ENCODE measurements at places on chromosomes 1 and 21.
A peak's percentile ranks its signal among the peaks of the same experiment; 100 is the strongest.

- DNase-seq = no peak
Measured at GRCh38 chr1:82836973-82837680, 1036.4 kb downstream of the ADGRL2 start.

GRCh38 chr1:114342376-114342775 lies 168.6 kb downstream of the TRIM33 start:
- peak; percentile 92 for DNase-seq

GRCh38 chr1:179295164-179295755 lies 1.7 kb downstream of the SOAT1 start:
- no peak for DNase-seq

GRCh38 chr1:22972760-22973159 lies at the start of gene LACTBL1:
TSS of gene LACTBL1 (minus strand) at chr1:22972866. CDS start at chr1:22972316, 550 bp downstream.
- DNase-seq = no peak

- DNase-seq = no peak
Measured at GRCh38 chr1:103489935-103490334, 35.6 kb upstream of the RNPC3 start.

DNA sequence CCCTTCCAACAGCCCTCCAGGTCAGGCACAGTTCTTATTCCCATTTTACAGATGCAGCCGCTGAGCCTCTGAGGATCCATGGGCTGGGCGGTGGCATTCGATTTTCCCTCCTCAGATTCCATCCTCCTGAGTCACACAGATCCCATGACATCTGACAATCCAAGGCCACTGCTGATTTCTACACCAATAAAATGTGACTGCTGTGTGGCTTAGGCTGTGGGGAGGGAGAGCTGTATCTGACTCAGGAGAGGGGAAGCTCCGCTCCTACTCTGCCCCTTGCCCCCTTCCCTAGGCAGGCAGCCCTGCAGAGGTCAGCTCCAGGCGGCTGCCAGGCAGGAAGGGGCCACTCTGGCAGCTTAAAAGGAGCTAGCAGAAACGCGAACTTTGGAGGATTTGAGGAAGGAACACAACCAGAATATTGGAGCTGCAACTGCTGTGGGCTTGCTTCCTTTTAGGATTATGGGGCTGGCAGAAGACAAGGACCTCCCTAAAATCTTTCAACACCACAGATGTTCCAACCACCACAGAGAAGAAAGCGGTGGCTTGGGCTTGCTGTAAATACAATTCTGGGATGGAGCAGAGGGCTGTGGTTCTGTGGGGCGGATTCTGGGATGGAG lies 50.0 kb downstream of the MRPL37 start:
- DNase-seq = no peak

DNA sequence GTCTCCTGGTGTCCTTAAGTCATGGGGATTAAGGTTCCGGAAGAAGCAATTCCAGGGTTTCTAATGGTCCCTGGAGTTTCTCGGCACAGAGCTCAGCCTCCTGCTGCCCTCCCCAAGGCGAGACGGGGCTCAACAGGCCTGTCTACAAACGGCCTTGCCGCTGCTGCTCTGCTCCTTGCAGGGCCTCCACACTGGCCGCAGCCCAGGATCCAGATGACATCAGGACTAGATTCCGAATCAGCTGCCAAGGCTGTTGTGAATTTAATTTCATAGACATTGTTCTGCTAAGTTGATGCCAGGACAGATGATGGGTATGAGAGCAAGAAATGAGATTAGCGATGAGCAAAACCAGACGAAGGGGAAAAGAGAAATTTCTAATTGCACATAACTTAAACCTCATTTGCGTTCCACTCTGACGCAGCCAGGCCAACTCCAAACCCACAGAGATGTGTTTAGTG lies 103.6 kb upstream of the BACE2 start:
- DNase-seq = no peak

DNA sequence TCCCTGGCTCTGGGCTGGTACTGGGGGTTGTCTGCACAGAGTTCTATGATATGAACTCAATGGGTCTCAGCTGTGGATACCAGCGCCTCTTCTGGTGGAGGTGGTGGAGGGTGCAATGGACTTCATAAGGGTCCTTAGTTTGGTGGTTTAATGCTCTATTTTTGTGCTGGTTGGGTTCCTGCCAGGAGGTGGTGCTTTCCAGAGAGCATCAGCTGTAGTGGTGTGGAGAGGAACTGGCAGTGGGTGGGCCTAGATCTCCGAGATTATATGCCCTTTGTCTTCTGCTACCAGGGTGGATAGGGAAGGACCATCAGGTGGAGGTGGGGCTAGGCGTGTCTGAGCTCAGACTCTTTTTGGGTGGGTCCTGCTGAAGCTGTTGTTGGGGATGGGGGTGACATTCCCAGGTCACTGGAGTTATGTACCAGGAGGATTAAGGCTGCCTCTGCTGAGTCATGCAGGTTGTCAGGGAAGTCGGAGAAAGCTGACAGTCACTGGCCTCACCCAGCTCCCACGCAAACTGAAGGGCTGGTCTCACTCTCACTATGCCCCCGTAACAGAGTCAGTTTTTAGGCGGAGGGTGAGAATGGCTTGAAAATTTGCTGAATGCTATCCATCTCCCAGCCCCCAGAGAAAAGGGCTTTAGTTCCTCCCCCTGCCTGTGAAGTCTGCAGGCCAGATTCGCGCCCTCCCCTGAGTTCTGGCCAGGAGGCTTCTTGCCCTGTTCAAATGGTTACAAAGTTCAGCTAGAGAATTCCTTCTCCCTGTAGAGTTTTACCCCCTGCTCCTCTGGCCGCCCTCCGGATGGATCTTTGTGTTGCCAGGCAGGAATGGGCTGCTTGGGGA lies 902.9 kb downstream of the LTN1 start:
- DNase-seq = peak; percentile 70

- no peak for DNase-seq
Measured at GRCh38 chr1:178849918-178850317, 21.0 kb downstream of the ANGPTL1 start.

GRCh38 chr1:193185901-193186731 lies at the start of gene B3GALT2:
TSS of gene B3GALT2 (minus strand) at chr1:193186613. CDS start at chr1:193181562, 5,051 bp downstream.
- DNase-seq = peak; percentile 34

- DNase-seq = no peak
Measured at GRCh38 chr1:116392717-116393404, 19.8 kb downstream of the ATP1A1 start.

All from common myeloid progenitor, CD34-positive (primary cell).